ENCODE measurements at places on chromosomes 11 and 22.

- peak; percentile 57 for DNase-seq
These were observed 638 bp downstream of the PARVA start for GRCh38 chr11:12377824-12378593.

- peak; percentile 80 for DNase-seq
These were observed 9.5 kb upstream of the EHD1 start for GRCh38 chr11:64887757-64888405.

- DNase-seq = peak; percentile 82
These were observed 10.8 kb upstream of the OR51D1 start for GRCh38 chr11:4626207-4627099.

- DNase-seq = no peak
These were observed 65.4 kb downstream of the PRR5L start for GRCh38 chr11:36361472-36361871.

GRCh38 chr11:87460279-87460678, 422.5 kb downstream of the TMEM135 start:
- no peak for DNase-seq

DNA sequence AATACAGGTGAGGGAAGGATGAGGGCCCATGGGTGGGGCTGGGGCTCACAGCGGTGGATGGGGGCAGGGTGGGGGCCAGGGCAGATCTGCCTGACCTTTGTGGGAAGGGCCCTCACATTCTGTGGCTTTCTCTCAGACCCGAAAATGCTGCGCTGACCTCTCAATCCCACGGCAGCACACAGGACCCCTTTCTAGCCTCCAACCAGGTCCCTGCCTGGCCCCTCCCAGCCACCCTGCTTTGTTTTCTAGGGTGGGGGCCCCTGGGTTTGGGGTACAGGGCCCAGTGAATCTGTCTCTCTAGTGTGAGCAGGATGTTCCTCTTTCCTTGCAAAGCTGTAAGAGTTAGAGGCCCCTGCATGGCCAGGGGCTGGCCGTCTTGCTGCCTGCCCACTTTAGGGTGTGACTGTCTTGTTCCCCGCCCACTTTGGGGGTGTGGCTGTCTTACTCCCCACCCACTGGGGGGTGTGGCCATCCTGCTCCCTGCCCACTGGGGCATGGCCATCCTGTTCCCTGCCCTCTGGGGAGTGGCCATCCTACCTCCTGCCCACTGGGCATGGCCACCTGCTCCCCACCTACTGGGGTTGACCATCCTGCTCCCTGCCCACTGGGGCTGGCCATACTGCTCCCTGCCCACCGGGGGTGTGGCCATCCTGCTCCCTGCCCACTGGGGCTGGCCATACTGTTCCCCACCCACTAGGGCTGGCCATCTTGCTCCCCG, 11.5 kb downstream of the PARVG start:
- DNase-seq = peak; percentile 30

- no peak for DNase-seq
These were observed 190.8 kb downstream of the TTC28 start for GRCh38 chr22:28488825-28489224.

DNA sequence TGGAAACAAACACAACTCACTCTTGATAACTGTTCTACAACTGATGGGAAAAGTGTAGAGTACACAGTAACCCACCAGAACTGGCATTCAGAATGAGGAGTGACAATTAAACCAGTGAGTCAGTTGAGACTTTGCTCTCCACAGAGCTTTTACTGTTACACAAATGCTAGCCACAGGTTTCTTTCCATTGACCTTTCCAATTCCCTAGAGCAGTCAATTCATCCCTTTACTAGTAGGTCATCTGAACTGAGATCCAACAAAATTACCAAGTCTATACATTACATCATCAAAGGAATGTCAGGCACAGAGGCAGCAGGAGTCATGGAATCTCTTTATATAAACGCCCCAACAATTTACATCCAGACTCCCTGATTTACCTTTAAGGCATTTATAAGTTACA, 65.9 kb downstream of the PHF21A start:
- no peak for DNase-seq

GRCh38 chr11:4203603-4204360, 109.2 kb downstream of the RRM1 start:
- DNase-seq = no peak

DNA sequence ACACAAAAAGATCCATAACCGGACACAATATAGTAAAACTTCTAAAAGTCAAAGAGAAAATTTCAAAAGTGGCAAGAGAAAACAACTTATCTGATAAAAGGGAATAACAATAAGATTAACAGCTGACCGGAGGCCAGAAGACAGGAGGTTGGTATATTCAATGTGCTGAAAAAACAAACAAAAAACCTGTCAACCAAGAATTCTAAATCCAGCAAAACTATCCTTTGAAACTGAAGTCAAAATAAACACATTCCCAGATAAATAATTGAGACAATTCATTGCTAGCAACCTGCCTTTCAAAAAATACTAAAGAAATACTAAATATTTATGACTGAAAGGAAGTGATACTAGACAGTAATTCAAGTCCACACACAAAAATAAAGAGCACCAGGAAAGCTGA, 101.3 kb downstream of the RELT start:
- no peak for DNase-seq

- DNase-seq = no peak
These were observed 21.9 kb upstream of the QSER1 start for GRCh38 chr11:32870676-32871075.

DNA sequence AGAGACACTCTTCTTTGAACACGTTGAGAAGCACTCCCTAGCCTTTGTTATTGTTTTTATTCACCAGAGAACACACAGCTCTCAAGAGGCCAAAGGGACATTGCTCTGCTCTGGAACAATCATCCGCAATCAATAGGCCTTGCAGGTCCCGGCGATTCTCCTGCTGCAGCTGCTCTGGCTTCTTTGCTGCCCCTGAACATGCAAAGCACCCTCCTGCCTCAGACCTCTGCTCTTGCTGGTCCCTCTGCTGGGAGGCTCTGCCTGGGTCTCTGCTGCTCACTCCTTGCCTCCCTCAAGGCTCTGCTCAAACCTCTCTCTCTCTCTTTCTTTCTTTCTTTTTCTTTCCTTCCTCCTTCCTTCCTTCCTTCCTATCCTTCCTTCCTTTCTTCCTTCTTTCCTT, 232.7 kb downstream of the DSCAML1 start:
- no peak for DNase-seq

GRCh38 chr11:66866511-66866986, 9.7 kb downstream of the LRFN4 start:
- DNase-seq = no peak

DNA sequence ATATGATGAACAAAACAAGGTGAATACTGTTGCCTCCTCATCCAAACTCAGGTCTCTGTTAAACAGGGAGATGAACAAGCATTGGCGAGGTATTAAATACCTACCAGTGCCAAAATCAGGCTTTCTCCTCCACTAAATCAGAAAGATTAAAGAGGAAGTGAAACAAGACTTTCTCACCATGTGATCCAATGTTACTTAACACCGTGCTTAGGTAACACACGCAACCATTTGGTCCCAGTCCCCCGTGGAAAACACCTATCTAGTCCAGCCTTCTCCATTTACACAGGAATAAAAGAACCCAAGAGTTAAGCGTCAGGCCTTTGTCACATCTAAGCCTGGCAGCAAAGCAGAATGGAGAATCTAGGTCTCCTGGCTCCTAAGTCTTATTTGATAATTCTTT, 34.5 kb downstream of the TENM4 start:
- DNase-seq = no peak

- DNase-seq = peak; percentile 48
These were observed 3.1 kb downstream of the ASRGL1 start for GRCh38 chr11:62340269-62340901.

GRCh38 chr11:126229858-126230540, 18.4 kb downstream of the FAM118B start:
- no peak for DNase-seq

GRCh38 chr11:68974421-68975194, 6.2 kb downstream of the MRGPRD start:
- no peak for DNase-seq

DNA sequence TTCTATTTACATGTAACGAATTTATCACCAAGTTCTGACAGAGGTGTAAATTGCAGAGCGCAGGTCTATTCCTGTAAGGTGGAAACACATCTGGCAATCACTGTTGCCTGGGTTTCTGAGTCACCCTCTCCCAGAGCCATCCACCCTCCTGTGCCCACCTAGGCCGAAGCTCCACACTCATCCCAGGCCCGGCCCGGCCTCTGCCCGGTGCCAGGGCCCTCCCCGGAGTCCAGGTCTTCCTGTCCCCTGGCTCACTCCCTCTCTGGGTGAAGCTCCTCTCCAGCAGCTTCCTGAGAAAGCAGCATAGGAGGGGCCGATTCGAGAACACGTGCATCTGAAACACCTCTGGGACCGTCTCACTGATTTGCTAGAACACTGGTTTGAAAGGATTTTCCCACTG, 308.2 kb downstream of the SHANK2 start:
- no peak for DNase-seq

GRCh38 chr11:16095756-16096155, 260.6 kb downstream of the SOX6 start:
- no peak for DNase-seq

DNA sequence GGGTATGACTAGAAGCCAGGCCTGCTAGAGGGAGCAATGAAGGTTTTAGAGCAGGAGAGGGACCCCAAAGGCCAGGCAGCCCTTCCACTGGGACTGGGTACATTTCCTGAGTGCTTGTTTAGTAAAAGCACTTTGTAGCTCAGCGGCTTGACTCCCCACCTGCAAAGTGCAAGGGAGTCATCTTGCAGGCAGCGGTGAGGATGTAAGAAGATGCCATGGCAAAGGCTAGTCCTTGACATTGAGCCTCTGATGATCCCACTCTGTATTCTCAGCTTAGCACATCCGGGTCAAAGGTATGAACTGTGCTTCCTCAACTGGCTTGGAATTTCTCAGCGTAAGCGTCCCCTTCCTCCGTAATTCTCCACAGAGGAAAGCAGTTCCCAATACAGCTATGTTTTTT, 3.1 kb upstream of the UBE2L3 start:
- no peak for DNase-seq

- DNase-seq = no peak
These were observed 47.0 kb downstream of the YAP1 start for GRCh38 chr11:102157219-102157618.

- DNase-seq = no peak
These were observed 151.5 kb downstream of the ATG16L2 start for GRCh38 chr11:72965672-72966071.

- no peak for DNase-seq
These were observed 31.5 kb downstream of the TSG101 start for GRCh38 chr11:18495271-18495670.

DNA sequence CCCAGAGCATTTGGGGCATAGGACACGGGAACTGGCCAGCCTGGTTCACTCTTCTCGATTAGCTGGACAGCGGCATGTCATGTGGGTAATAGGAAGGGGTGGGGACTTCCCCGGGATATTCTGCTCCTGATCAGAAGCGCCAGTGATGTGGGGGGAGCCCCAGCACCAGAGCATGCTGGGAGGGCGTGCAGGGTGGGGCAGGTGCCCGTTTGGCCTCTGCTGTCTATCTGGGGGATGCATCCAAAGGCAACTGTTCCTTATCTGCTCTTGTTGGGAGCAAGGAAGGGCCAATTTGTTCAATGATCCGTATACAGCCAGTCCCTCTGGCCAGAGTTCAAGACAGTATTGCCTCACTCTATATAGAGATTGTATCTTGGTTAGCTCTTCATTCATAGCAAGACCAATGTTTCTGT, 43.6 kb downstream of the PPARA start:
- no peak for DNase-seq

DNA sequence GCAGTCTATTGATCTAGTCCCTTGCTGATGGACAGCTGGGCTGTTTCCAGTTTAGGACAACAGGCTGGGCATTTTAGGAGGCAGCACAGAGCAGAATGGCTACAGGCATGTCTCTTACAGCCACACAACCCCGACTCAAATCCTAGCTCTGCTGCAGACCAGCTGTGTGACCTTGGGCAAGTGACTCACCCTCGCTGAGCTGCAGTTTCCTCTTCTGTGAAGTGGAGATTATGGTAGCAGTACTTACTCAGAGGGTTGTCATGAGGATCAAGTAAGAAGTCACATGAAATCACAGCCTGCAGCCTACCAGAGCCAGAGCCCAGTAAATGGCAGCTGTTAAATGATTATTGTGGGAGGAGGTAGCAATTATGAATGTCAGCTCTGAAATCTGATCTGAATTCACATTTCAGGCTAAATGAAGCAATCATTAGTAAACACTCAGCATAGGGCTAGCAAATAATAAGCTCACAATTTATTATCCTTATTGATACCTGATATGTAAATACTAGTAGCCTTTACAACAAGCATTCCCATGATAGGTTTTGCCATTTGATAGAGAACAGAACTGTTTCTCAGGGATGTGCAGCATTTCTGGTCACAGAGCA, 58.9 kb downstream of the MYEOV start:
- DNase-seq = no peak

- no peak for DNase-seq
These were observed 62.8 kb upstream of the PRR5 start for GRCh38 chr22:44638971-44639760.

GRCh38 chr11:33039274-33040032, at the start of gene TCP11L1:
Gene TCP11L1 (plus strand): TSS chr11:33039572. CDS start chr11:33043774, 4,202 bp downstream.
- DNase-seq = peak; percentile 85

DNA sequence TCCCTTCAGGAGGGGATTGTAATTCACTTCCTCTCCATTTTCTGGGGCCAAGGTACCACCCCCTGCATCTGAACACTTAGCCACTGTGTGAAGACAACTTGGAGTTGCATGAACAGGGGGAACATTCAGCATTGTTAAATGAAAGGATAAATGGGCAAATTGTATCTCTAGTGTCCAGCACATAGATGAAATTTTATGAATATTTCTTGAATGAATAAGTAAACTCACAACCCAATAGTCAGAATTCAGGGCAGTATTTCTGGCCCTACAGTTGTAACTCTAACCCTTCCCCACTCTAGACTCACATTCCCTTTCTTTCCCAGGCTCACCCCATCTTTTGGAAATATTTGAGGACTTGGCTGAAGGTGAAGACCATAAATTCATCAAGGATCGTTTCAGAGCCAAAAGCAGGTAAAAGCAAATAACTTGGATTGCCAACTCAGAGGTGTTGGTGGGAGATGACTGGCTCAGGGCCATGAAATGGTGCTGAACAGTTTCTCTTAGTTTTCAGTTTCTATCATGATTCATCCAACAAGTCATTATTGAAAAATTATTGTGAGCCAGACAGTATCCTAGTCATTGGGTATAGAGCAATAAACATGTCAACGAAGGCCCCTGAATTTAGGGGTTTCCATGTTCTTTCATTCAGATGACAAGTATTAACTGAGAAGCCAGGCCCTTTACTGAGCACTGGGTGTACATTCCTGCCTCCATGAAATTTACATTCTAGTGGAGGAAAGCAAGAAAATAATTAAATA, 33.3 kb upstream of the ZC3H12C start:
- DNase-seq = no peak

DNA sequence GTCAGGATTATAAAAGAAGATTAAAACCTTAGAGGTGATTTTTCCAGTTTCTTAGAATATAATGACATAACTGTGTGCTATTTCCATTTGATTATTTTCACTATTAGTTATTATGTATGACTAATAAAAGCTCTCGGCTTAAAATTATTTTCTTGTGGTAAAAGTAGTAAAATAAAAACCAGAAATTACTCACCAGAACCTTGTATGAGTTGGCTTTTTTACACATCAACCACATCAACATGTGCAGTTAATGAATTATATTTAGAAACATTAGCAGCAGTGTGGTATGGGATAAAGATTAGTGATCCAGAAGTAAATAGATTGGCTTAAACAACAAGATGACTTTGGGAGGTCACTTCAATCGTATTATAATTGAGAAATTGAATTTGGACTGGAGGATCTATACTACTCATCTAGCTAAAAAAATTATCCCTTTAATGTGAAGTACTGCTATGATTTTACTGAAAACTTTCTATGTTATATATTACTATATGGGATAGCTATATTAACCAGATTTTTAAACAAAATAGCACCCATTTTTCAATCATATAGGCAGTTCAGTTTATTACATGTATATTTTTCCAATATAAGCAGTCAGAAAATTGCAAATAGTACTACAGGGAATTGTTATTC, 2.8 kb upstream of the BCO2 start:
- no peak for DNase-seq
